ENCODE measurements at places on chromosomes 4 and X.
A peak's percentile ranks its signal among the peaks of the same experiment; 100 is the strongest.

- DNase-seq, result no peak
Observed at GRCh38 chrX:150581093-150581775, 12.8 kb downstream of the MTM1 start.

- DNase-seq, result no peak
Observed at GRCh38 chr4:85478576-85478975, 3.6 kb downstream of the ARHGAP24 start.

- DNase-seq, result no peak
Observed at GRCh38 chr4:19944806-19945205, 306.9 kb upstream of the SLIT2 start.

- DNase-seq, result no peak
Observed at GRCh38 chrX:129798888-129799287, 19.1 kb downstream of the SASH3 start.

DNA sequence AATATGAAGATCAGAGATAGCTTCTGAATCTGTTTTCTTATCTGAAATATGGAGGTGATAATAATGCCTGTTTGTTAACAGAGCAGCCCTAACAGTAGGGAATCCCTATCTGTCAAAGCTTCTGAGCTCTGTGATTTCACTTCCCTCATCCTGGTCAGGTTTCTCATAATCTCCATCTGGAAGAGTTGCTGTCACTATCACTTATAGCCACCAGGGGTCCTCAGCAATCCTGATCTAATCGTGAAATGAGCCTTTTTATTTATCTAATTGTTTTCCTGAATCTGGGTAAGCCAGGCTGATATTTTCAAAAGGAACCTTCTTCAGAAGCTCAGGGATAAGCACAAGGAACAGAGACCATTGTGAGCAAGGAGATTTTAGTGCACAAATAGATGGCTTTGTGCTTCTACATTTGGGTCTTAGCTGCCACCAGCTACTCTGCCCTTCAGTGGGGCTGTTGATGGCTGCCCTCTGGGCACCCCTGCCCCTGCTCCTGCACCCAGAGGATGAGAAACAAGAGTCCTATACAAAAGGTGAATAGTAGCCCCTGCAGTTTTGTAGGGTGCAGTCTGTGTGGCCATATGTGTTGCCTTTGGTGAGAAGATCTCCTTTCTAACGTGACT is 196.4 kb upstream of the RADX start:
- DNase-seq, result no peak

DNA sequence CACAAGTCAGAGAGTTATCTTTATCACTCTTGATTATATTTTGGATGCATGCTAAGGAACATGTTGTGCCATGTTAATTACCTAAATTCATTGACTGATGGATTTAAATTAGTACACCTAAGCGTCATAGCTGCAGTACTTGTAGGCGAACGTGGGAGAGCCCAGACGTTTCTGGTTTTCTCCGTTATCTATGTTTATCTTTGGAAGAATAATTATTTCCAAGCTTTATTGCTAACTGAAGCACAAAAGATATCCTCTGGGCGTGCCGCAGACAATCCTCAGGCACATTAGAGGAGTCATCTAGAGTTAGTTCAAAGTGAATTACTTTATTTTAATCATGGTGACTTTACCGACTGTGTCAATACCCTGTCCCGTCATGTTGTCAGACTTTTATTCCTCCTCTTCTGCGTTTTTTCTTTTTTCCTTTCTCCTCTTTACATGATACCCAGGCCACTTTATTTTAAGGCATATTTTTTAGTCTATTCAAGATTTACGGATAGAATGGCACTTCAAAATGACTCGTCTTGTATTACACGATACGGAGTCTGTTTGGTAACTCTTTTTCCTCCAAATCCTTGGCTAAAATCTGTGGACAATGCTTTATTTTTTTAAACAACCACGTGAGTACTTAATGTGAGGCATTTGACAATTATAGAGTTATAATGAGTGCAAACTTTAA is 632.0 kb upstream of the TENM3 start:
- DNase-seq, result no peak

DNA sequence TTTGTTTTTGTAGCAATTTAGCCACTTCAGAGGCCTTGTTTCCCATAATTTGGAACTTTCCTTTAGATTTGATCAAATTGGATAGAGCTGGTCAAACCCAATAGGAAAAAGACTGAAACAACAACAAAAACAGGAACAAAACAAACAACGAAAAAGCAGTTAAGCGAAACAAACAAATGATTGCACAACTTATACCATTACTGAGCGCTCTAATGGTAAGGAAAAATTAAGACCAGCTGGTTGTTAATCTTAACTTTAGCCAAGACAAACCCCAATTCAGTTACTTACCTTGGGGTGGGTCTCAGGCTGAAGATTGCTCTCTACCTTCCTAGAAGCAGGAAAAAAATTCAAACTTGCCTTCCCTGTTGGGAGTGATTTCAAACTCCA is 38.3 kb downstream of the SPCS3 start:
- DNase-seq, result no peak

DNA sequence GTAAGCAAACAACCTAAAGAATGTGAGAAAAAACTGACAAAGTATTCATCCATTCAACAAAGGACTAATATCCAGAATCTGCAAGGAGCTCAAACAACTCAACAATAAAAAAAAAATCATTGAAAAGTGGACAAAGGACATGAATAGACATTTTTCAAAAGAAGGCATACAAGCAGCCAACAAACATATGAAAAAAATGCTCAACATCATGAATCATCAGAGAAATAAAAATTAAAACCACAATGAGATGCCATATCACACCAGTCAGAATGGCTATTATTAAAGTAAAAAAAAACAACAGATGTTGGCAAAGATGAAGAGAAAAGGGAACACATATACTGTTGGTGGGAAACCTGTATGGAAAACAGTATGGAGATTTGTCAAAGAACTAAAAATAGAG is 120.7 kb upstream of the ADGRL3 start:
- DNase-seq, result no peak

- DNase-seq, result no peak
Observed at GRCh38 chr4:168188754-168189153, 96.4 kb downstream of the ANXA10 start.

- no peak for DNase-seq
Observed at GRCh38 chrX:154784149-154784995, 20.9 kb downstream of the MPP1 start.

- no peak for DNase-seq
Observed at GRCh38 chrX:13937370-13938050, 92.2 kb downstream of the GEMIN8 start.

- no peak for DNase-seq
Observed at GRCh38 chr4:89197920-89198319, 86.6 kb downstream of the TIGD2 start.

DNA sequence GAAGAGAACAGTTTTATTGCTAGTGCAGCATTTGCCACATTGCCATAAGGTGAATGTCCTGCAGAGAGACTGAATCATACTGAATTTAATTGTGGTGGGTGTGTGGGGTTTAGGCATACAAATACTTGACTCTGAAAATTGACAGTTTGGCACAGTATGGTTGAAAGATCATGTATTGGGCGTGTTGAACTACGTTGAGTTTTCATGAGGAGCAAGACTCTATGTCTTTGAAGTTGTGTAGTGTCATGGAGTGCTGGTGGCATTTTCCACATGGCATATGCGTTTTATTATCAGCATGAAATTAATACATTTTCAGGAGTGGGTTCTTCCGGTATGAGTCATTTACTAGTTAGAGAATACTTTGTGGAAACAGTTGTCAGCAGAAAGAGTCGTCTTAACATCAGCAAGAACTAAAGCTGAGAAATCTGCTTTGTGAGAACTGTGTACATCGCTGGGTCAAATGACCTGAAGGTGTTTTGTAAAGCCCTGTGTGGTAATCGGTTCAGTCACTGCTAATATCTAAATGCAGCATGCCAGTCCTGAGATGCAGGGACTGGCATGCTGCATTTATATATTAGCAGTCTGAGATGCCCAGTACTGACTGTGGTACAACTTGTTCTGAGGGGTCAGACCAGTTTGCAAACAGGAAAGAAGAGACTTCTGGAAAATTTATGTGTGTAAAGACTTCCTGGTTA is 50.3 kb downstream of the ARHGAP10 start:
- no peak for DNase-seq

DNA sequence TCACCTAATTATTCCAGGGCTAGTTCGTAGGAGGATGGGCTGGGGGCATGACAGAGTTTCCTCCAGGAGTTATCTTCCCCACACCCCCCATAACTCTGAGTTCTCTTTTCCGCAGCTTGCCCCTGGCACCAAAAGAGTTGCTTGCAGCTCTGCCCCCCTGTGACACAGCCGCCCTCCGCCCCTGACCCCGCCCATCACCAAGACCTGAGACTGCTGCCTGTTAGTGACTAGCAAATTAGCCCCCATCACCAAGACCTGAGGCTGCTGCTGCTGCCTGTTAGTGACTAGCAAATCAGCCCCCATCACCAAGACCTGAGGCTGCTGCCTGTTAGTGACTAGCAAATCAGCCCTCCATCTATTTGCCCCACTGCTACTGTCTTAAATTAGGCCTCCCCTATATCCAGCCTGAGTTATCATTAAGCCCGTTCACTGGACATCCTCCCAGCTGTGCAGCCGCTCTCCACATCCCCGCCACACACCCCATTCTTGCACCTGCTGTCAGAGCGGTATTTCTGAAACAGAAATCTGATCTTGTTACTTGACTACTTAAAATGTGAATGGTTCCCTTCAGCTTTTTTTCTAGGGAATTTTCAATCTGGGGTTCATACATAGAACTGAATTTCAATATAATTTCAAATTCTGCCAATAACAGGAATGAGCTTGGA is 1.5 kb upstream of the PAPSS1 start:
- DNase-seq, result peak; percentile 47

DNA sequence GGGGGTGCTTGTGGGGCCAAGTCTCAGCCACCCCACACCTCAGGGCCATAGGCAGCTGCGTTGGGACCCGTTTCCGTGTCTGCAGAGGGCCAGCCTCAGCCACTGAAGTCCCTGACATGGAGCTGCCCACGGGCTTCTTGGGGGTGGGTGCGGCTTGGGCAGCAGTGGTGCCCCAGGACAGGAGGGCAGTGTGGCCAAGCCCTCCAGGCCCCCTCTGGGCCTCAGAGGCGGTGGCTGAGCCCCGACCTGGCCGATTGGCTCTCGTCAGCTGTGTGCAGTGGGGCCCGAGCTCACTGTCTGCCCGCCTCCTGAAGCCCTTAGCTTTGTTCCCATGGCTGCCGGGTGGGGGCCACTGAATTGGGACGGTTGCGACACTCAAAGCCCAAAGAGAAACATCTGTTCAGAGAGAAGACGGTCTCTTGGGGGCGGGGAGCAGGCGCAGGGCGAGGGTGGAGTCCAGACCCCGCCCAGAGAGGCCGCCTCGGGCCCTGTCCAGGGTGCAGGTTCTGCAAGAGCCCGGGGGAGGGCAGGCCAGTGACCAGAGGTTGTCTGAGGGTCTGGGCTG is 9.1 kb downstream of the FGFR3 start:
- no peak for DNase-seq

DNA sequence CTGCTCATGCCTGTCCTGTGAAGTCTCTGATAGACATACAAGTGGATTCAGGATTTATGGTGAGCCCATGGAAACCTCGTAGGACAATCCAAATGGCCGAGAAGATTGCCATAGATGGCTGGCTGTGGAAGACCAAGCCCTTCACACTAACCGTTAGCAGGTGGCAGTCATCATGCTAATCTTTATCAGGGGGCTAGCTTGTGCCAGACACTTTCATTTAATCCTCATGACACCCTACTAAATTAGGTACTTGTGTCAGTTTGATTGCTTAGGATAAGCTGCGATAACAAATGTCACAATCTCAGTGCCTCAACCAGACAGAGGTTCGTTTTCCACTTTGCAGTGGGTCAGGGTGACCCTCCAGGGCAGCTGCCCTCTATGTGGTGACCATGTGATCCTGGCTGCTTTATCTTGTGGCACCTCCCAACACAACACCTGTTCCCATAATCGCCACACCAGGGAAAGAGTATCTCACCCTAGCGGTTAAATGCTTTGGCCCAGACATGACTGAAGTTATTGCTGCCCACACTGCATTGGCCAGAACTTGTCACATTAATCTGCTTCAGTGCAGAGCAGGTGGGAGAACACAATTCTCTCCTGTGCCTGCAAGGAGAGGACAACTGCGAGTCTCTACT is 60.8 kb downstream of the REPS2 start:
- no peak for DNase-seq

DNA sequence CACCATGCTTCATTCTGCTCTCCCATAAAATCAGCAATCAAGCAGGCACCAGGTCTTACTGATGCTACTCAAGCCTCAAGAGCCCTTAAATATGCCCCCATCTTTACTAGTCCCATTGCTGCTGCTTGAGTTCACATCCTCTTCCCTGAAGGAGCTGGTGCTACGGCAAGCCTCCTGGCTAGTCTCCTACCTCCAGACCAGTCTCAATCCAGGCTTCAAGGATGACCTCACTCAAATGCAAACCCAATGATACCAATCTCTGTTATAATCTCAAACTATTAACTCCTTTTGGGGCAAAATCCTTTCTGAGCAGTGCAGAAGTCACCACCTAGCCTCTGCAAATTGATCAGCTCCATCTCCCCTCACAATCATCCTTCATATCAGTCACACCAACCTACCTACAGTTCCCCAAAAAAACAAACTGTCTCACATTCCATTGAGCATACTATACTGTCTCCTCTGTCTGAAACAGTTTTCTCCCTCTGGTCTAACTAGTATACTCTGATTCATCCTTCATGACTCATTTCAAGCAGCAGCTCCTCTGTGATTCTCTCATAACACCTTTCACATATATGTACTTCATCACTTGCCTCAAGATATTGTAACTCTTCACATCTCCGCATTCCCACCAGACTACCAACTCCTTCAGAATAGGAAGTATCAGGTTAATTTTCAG is 30.0 kb downstream of the PAPSS1 start:
- DNase-seq, result no peak

DNA sequence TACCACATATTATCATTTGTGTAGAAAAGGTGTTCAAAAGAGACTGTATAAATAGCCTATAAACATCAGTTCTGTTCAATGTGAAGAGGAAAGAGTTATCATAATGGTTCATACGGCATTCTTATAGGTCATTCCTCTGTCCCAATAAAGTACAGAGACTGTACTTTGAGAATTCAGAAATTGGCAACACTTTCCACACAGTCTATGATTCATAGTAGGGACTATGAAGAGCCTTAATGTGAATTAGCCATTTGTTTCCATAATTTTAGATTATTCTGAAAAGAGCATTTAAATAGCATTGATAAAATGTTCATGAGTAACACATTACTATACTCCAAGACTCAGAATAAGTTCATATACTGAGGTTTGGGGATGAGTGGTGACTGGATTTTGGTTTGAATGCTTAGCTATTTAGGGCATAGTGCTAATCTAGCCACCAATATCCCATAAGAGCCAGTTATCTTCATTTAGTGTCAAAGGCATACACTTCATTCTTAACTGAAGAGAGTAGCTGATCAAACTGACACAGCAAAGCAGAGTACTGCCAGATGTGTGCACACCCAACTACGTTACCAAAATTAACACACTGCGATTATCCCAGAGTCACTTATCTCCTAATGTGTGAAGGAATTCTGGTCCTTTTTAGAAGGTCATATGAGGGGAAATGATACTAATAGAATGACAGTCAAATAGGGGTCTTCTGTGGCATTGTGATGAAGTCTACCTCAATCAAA is 10.2 kb downstream of the ANK2 start:
- no peak for DNase-seq

DNA sequence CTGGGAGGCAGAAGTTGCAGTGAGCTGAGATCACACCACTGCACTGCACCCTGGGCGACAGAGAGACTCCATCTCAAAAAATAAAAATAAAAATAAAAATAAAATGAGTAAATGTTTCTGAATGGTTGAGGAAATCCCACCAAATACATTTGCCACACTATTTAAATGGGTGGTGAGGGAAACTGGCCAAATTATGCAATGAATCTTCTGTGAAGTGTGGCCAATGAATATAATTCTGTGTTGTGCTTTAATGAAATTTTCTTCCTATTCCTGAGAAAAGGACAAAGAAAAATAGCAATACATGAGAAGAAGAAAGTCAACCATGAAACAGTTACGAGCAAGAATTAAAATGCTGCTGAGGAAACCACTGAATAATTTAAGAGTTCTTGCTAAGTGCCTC is 69.9 kb downstream of the CAMK2D start:
- no peak for DNase-seq

Measured in CD4-positive, alpha-beta T cell treated with Interferon gamma for 1 hour (primary cell).